NCI-H524 treated with DMSO at 0.1 percent for 48 hours (cell line): ENCODE measurements at places on chromosomes 4 and X.
A peak's percentile ranks its signal among the peaks of the same experiment; 100 is the strongest.

DNA sequence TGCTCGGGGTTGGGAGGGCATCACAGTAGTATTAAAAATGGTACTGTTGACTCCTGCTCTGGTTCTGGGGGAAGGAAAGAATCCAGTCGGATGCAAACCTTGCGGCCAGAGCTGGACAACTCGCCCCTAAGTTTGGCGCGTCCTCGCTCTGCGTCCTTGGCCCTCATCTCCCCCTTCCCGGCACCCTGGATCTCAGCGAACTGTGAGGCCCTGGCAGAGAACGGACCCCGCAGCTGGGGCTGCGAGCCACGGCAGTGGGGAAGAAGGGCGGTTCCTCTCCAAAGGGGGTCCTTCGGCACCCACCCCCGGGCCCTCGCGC, 14.0 kb downstream of the ARHGEF6 start:
- DNase-seq, result no peak

DNA sequence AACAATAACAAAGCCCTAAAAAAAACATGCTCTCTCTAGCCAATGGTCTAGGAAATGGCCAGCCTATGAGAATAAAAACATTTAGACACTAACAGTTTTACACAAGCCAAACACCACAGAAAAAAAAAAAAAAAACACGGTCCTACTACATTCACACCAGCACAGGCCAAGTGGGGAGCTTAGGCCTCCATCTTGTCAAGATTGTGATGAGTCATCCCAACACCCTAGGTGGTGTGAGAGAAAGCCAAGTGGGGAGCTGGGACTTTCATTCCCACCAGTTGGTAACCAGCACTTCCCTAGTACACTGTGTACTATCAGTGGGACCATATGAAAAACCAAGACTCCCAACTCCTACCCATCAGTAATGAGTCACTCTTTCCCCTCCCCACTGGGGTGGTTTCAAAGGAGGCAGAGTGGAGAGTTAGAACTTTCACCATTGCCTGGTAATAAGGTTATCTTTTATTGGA, 95.6 kb downstream of the ADAMTS3 start:
- no peak for DNase-seq

- no peak for DNase-seq
Observed at GRCh38 chr4:179662522-179662921, 2220.3 kb upstream of the AGA start.

DNA sequence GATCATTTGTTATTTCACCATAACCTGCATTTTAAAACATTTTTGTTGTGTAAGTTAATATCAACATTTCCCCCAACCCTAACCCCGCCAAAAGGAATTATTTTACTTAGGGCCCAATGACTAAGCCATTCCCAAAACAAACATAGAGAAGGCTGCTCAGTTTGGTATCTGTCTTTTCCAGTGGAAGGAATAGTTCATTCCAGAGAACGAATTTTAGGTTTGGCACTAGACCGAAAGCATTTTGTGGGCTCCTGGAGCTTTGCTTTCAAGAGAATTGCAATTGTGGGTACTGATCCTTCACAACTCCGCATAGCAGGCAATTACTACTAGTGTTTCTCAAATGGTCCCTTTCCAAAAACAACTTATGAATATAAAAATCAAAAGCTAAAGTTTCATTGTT, 226.7 kb upstream of the MAD2L1 start:
- DNase-seq, result no peak

DNA sequence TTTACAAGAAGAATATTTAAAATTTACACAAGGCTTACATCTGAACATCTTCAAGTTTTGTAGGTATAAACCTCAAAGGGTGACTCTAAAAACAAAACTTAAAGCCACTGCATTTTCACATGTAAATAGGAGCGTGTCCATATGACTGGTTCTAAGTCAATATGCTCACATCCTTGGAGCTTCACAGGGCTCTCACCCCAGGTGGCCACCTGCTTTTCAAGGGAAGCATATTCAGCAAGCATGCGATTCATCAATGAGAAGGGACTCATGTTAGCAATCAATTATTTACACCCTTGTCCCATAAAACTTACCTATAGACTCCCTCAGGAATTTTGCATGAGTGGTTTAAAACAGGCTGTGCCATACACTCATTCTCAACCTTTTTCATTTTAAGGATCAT, 17.8 kb upstream of the KLHL34 start:
- no peak for DNase-seq

DNA sequence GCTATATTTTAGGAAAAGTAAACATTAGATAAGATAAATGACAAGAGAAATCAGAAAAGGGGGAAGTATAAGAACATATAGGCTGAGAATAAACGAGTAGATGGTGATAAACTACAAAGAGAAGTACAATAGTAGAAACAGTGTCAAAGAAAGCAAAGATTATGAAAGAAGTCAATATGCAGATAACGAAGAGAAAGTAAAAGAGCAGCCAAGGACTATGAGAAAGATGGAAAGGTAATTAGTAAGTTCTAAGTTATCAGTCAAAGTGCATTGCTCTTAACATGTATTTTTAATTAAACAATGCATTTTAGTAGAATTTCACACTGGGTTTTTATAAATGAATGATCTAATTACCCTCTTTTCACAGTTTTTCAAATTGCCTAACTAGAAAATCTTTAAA, 1801.3 kb upstream of the PCDH10 start:
- DNase-seq, result no peak

DNA sequence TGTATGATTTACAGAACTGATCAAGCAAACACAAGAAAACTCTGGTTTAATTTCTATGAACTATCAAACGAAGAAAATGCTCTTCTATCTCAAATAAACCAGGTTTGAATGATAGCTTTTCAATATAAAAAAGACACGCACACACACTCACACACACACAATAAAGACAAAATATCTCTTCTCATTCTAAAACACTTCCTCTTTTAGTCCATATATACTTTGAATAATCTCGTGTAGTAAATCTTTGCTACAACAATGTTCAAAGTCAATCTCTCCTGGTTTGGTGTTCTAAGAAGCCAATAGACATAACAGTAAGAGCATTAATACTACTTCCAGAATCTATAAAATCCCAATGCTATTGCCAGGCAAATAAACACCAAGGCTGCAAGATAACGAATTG, 13.3 kb downstream of the CXCL2 start:
- no peak for DNase-seq

- peak; percentile 28 for DNase-seq
Observed at GRCh38 chr4:106039796-106040195, 144.5 kb downstream of the NPNT start.

DNA sequence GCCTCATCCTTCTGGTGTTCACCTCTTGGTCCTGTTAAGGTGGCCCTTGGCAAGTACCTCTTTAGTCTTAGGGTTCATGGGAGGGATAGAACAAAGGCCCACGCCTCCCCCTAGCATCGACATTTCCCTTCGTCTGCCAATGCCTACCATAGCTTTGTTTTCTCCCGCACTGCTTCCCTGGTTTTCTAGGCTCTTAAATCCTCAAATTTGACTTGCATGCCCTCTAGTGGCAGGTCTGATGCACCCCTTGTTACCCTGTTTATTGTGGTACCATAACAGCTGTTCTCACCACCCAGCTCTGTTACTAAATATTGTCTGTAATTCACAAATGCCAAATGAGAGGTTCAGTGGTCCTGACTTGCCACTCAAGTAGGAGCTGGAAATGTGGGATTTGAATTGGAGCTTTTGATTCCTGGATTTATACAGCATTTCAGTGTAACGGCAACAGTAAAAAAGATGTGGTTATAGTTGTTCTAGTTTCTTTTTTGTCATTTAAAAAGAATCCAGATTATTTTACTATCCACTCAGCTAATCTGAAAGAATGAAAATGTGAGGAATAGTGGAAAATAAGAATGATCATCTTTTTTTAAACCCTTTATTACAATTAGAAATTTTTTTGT, 100.1 kb downstream of the REPS2 start:
- DNase-seq, result peak; percentile 86
